ENCODE measurements at places on chromosomes 13 and 19. TPM values are rescaled to one million over a fixed set of nuclear protein-coding genes. Genes with fewer than 3 reads are reported as not detected.

GRCh38 chr19:4487572-4487971 is 15.5 kb downstream of the HDGFL2 start:
- no peak for DNase-seq

DNA sequence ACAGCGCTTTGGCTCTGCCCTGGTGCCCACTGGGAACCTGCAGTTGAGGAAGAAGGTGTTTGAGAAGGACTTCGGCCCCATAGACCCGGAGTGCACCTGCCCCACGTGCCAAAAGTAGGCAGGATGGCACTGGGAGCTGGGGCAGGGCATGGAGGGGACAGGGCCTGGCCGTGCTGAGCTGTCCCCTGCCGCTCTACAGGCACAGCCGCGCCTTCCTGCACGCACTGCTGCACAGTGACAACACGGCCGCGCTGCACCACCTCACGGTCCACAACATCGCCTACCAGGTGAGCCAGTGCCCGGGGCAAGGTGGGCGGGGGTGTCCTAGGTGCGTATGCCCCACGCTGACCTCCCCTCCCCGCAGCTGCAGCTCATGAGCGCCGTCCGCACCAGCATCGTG is 5.1 kb upstream of the DNM2 start:
- DNase-seq: no peak

DNA sequence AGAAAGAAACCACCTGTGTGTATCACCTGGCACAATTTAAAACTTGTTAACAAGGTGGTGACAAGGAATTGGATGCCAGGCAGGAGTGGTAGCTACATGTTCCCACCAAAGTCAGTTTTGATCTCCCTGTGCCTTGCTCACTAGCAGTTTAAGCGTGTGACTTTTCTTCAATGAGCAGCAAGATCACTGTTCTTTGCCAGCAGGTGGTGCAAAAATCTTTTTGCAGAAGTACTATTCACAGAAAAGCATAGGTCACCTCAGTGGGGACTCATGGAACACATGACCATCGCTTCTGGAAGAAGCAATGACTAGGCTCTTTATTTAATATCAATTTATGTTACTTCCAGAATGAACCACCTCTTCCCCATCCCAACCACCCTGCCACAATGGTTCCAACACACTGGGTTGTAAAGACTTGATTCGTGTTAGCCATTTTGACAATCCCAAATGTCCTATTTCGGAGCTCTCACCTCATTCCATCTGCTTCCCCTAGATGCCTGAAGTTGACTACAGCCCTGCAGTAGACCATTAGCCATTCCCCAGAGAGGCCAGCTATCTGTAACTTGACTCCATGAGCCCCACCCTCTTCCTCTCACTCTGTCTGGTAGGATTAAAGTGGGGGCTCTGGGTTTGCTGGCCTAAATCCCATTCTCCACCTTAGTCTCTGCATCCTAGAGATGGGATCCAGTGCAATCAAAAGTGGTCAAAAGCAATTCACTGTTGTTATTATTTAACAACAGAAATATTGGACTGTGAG is 59.1 kb upstream of the TNFRSF19 start:
- DNase-seq: peak; percentile 52

- DNase-seq: no peak
Measured at GRCh38 chr19:50998686-50999085, 2.7 kb downstream of the KLK8 start.

DNA sequence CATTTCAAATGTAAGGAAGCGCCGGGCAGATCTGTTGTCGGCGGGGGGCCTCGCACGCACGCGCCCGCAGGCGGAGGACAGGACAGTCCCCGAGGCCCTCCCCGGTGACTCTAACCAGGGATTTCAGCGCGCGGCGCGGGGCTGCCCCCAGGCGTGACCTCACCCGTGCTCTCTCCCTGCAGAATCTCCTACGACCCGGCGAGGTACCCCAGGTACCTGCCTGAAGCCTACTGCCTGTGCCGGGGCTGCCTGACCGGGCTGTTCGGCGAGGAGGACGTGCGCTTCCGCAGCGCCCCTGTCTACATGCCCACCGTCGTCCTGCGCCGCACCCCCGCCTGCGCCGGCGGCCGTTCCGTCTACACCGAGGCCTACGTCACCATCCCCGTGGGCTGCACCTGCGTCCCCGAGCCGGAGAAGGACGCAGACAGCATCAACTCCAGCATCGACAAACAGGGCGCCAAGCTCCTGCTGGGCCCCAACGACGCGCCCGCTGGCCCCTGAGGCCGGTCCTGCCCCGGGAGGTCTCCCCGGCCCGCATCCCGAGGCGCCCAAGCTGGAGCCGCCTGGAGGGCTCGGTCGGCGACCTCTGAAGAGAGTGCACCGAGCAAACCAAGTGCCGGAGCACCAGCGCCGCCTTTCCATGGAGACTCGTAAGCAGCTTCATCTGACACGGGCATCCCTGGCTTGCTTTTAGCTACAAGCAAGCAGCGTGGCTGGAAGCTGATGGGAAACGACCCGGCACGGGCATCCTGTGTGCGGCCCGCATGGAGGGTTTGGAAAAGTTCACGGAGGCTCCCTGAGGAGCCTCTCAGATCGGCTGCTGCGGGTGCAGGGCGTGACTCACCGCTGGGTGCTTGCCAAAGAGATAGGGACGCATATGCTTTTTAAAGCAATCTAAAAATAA is 18.2 kb downstream of the IL17D start:
- peak; percentile 13 for DNase-seq

- no peak for DNase-seq
Measured at GRCh38 chr19:5489551-5489950, 34.3 kb downstream of the ZNRF4 start.

- peak; percentile 20 for DNase-seq
Measured at GRCh38 chr19:39765091-39766076, 13.3 kb upstream of the LEUTX start.

DNA sequence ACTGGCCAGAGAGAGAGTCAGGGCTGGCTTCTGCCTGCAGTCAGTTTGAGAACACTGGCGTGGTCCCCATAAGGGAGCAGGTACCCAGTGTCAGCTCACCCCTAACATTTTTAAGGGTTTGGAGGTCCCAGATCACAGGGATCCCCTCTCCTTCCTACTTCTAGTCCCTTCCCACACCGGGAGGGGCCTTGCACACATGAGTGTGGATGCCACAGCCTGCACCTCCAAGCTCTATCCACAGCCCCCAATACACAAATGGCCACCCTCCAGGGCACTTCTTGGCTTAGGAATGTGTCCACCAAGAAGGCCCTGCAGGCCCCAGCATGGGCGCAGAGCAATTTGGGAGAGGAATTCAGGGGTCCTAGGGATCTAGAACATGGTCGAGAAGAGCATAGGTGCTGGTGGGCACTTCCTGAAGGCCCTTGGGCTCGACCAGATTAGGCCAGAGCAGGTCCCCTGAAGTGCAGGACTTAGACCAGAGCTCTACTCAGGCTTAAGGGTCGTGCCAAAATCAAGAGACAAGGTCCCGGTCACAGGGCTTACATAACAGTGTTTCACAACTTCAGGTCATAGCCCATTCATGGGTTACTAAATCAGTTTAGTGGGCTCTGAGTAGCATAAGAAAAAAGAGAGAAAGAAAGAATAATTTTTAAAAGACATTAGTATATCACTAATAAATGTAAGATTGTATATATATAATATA is 16.0 kb downstream of the FXYD5 start:
- DNase-seq: no peak

- peak; percentile 19 for DNase-seq
Measured at GRCh38 chr19:11685676-11686650, 52.8 kb downstream of the ZNF823 start.

- DNase-seq: peak; percentile 99
Measured at GRCh38 chr13:93309886-93310523, 83.4 kb downstream of the GPC6 start.

- no peak for DNase-seq
Measured at GRCh38 chr13:20151612-20152011, 9.2 kb downstream of the GJA3 start.

Gene HIPK4
- not detected for total RNA-seq

All from renal cortical epithelial cell (primary cell).